ENCODE measurements at places on chromosomes 12 and 14.

DNA sequence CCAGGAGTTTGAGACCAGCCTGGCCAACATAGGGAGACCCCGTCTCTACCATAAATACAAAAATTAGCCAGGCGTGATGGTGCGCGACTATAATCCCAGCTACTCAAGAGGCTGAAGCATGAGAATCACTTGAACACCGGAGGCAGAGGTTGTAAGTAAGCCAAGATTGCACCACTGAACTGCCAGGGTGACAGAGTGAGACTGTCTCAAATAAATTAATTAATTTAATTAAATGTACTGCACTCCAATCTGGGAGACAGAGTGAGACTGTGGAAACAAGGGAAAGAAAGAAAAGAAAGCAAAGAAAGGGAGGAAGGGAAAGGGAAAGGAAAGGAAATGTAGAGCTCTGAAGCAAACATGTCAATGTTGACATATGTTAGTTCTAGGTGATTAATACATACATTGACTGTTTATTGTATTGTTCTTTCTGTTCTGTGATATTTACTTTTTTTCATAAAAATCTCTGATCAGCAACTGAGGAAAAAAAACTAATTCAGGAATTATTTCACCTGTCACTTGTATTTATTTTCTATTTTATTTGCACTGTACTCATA, 99.6 kb downstream of the DENND5B start:
- no peak for DNase-seq

DNA sequence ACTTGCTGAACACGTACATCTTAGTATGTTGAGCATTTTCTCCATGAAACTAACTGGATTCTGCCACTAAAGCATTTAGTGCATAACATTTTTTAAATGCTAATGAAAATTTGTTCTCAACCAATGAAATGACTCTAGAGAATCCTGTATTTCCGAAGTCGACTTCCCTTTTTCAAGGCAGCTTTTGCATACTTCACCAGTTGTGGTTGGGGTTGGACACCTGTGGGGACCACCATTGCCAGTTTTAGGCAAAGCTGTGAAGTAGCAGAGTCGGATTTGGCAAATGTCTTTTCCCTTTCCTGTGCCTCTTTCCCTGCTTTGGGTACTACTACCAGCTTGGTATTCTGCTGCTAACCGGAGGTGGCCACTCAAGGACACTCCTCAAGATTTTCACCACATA, 349.2 kb downstream of the BCAT1 start:
- DNase-seq = no peak

- no peak for DNase-seq
These were observed 99.9 kb downstream of the KICS2 start for GRCh38 chr12:64122154-64122553.

GRCh38 chr14:32252030-32252670, 49.1 kb upstream of the RNU6-8 start:
- peak; percentile 56 for DNase-seq

DNA sequence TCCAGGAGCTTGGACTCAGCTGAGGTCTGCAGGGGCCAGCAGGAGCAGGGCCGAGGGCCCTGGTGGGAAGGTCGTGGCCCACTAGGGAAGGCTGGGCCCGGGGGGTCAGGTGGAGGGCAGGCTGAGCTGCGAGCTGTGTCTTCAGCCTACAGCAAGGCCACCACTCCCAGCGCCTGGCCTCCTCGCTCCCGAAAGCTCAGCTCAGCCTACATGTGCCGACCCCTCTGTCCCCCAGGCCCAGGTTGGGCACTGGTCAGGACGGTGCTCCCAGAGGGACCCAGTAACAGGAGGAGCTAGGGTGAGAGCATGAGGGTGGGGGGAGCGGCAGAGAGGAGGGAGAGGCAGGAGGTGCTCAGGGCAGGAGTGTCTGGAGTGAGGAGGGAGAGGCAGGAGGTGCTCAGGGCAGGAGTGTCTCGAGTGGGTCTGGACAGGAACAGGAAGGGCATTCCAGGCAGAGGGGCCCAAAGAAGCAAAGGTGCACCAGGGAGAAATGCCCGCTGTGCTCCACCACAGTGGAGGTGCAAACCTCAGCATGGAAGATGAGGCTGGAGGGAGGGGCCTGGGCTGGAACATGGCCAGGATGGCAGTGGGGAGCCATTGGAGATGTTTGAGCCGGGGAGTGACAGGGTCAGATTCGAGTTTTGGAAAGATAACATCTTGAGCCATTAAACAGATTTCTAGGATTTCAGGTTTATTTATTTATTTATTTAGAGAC, 29.1 kb upstream of the GPR132 start:
- no peak for DNase-seq

- no peak for DNase-seq
These were observed 24.2 kb downstream of the SMUG1 start for GRCh38 chr12:54164387-54165145.

GRCh38 chr14:52808101-52808500, 16.7 kb upstream of the GNPNAT1 start:
- no peak for DNase-seq

- DNase-seq = no peak
These were observed 58.7 kb downstream of the ZNF641 start for GRCh38 chr12:48292040-48292439.

DNA sequence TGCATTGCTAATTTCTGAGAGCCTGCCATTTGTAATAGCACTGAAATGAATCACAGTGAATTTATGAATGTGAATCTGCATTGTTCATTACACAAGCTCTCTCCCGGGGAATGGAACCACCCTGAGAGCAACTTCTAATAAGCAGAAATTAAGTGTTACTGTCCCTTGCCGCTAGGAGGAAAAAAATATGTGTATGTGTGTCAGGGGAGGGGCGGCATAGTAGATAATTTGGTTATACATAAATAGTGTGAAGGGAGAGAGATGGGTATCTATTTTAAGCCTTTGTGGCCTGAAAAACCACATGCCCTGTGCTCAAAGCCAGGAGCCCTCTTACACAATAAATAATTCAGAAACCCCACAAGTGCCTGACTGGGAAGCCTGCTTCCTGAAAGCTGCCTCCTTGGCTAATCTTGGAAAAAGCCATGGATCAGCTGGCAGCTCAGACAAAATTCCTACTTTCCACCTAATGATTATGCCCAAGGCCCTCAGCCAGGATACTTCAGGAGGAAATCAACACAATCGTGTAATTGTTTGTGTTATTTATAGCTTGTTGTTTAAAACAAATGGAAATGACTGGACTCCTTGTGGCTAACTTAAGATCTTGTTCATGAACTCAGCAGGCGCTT, 366.2 kb upstream of the KITLG start:
- DNase-seq = peak; percentile 69

GRCh38 chr12:127728285-127728684, 538.7 kb upstream of the TMEM132C start:
- DNase-seq = no peak

DNA sequence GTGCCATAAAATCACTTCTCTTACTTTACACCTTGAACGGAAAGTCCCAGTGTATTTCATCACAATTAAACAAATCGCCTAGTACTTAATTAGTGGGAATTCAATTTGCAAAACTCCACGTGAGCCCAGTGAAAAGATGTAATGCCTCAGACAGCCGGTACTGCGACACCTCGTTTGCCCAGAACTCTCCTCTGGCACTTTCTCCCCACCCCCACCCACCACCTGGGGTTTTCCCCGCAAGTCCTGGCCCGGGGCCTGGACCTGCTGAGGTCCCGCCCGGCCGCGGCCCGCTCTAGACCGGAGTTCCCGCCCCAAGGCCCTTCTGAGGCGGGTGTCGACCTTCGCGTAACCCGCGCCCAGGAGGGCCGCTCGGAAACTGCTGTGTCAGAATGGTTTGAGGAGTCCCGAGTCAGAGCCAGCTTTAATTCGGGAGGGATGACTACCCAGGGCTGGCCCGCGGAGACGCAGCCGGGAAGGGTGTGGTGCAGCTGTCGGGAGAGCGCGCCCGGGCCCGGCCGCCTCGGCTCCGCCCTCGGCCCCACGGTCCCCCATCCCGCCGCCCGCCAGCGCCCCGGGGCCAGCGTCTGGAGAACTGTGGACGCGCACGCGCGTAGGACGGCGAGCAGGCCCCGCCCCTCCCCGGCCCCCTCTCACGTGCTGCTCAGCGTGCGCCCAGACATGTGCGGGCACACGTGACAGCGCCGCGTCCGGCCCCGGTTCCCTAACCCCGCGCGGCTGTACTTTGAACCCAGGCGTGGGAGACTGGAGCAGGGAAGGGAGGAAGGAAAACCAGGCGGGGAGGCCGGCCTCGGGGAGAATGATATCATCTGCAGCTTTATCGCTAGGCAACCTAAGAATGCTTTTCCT, 10.8 kb downstream of the BHLHE41 start:
- peak; percentile 93 for DNase-seq

- no peak for DNase-seq
These were observed 6.1 kb downstream of the C1S start for GRCh38 chr12:7066596-7066995.

DNA sequence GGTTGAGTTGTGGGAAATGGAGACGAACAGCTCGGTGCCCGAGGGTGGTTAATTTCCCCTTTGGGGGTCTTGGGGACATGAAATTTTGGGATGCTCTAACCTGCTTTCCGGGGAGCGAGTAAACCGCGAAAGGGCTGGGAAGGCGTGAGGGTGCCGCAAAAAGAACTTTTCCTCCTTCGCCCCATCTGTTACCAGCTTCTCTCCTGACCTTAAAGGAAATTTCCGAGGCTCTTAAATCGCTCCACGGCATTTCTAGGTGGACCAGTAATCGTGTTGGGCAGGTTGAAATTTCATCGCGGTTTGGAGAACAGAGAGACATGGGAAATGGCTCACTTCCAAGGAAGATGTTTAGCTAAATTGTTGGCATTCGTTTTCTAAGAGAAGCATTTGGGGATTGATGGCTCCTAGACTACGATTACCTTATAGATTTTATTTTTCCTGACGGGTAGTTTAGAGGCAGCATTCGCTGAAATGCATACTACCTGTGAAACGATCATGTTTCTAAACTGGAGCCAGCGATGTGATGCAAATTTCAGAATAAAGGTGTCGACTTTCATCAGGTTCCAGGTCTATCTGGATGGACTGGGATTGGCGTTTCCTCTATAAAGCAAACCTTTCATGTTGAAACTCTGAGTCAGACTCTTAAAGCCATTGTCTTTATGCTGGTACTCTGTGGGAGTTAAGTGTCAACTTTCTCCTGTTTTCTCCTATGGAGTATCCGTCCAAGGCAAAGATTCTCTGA, 414.5 kb downstream of the PCNX1 start:
- DNase-seq = peak; percentile 89

DNA sequence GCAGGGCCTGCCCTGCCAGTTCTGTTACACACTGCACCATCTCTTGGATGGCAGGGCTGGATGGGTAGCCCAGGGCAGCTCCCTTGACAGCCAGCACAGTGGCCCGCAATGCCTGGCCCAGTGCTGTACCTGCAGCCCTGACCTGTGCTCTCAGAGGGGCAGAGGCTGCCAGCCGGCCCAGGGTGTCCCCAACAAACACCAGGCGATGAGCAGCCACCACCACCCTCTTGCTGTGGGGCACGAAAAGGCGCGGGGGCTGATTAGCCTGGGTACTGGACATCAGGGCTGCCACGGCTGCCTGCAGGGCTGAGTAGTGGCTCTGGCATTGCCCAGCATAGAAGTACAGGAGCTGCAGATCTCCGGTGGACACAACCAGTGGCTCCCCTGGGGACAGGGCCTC, 4.6 kb upstream of the SLC22A17 start:
- DNase-seq = no peak

DNA sequence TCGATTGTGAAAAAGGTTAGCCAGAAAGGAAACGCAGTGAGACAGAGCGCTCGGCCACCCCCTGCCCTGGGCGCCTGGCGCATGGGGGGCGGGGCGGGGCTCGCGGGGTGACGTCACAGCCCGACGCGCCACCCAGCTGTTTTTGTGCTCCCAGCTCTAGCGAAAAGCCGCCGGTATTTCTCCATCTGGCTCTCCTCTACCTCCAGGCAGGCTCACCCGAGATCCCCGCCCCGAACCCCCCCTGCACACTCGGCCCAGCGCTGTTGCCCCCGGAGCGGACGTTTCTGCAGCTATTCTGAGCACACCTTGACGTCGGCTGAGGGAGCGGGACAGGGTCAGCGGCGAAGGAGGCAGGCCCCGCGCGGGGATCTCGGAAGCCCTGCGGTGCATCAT, at the start of gene GABARAPL1:
Gene GABARAPL1 (plus strand): TSS at position 139 of the 393 bp plus-strand sequence. CDS start 253 bp downstream, at position 392.
- DNase-seq = peak; percentile 76

GRCh38 chr12:19872621-19873540, 433.6 kb downstream of the AEBP2 start:
- DNase-seq = no peak

- DNase-seq = no peak
These were observed 369.1 kb downstream of the PRKD1 start for GRCh38 chr14:29558516-29558915.

DNA sequence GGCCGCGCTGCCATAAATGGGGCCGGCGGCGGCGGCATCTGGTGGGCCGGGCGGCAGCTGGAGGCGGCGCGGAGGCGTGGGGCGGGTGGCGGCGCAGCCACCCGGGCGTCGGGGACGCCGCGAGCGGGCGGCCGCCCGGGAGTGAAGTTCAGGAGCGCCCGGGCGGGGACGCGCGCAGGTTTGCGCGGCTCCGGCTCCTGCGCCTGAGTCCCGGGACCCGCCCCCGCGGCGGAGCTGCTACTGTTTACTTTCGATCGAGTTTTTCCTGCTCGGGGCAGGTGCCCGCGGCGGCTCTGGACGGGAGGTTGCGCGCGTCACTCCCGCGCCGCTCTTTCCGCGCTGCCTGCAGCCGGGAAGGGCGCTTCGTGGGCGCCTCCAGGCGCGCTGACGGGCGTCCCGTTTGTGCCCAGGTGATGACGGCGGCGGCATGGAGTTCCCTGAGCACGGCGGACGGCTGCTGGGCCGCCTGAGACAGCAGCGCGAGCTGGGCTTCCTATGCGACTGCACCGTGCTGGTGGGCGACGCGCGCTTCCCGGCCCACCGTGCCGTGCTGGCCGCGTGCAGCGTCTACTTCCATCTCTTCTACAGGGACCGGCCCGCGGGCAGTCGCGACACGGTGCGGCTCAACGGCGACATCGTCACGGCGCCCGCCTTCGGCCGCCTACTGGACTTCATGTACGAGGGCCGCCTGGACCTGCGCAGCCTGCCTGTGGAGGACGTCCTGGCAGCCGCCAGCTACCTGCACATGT, at the start of gene ZBTB42:
Gene ZBTB42 (plus strand): TSS at position 331 of the 749 bp plus-strand sequence. CDS start 97 bp downstream, at position 428.
- DNase-seq = peak; percentile 66

- DNase-seq = no peak
These were observed 3.0 kb upstream of the FAM177A1 start for GRCh38 chr14:35043046-35043445.

- peak; percentile 97 for DNase-seq
These were observed 8.1 kb upstream of the P2RX7 start for GRCh38 chr12:121124402-121125109.

DNA sequence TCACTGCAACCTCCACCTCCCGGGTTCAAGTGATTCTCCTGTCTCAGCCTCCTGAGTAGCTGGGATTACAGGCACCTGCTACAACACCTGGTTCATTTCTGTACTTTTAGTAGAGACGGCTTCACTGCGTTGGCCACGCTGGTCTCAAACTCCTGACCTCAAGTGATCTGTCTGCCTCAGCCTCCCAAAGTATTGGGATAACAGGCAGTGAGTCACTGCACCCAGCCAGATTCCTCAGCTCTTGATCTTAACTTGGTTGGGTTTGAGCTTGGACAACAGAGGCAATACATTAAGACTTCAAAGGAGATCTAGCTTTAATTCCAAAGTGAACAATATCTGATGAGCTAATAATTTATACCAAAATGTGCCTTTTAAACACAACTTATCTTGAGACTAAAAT, 5.6 kb downstream of the DAZAP2 start:
- no peak for DNase-seq

GRCh38 chr12:88227263-88227662, 85.2 kb downstream of the TMTC3 start:
- no peak for DNase-seq
